Inflammatory macrophage treated with lipopolysaccharide for 1 hour (primary cell): ENCODE measurements at places on chromosomes 13 and 19.

DNA sequence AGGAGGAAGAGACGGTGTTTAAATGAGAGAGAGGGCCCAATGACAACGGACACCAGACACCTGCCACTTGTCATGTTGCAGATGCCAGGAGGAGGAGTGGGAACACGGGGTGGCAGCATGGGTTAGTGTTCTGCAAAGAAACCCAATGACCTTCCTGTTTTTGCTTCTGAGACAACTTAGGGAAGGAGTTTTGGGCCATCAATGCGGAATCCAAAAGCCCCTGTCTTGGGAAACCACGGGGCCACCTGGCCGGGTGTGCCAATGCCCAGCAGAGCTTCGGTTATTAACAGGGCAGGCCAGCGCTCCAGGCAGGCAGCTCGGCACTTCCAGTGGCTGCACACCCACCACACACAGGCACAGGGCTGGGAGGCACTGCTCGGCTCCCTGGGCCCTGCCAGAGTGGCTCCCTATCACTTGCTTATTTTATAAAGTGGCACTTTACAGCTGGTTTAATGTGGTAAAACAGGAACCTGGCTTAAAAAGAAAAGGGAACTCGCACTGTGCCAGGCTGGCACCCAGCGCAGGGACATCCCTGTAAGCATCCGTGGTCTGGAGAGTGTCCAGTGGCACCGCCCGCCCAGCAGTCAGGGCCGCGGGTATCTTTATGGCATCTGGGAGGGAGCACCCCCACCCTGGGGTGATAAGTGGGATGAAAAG, 19.1 kb downstream of the ELL start:
- peak; percentile 52 for DNase-seq

- no peak for DNase-seq
These were observed 163.7 kb downstream of the TBC1D4 start for GRCh38 chr13:75318138-75318833.

DNA sequence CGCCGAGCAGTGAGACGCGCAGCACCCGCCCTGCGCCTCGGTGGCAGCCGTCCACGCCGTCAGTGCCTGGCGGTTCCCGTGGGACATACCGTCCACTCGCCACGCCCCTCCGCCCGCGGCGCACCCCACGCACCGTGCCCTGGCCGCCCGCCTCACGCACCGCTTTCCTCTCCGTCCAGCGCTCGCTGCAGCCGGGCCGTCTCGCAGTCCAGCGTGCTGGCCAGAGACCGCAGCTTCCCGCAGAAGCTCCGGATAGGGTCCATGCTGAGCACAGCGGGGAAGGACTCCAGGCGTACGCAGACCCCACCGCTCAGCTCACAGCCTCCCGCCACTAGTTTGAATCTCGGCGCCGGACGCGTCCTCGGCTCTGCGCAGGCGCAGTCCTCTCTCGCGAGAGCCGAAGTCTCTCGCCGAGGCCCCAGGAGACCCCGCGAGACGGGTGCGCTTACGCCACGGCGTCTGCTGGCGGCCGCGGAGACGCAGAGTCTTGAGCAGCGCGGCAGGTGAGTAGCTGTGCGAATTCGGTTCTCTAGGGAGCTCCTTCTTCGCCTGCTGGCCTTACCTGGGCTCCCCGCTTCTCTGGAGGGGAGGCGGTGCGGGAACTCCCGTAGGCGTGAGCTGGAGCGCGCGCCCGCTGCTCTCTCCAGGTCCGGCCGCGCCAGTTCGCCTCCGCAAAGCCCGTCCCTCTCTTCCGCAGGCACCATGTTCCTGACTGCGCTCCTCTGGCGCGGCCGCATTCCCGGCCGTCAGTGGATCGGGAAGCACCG, at the start of the genes MRPL57 and SKA3:
Gene MRPL57 (plus strand): TSS at position 444 of the 767 bp plus-strand sequence. CDS start 259 bp downstream, at position 703.
Gene SKA3 (minus strand): TSS at position 338 of the 767 bp plus-strand sequence. CDS start 75 bp downstream, at position 263.
- peak; percentile 97 for DNase-seq

- no peak for DNase-seq
These were observed 7.1 kb upstream of the S1PR2 start for GRCh38 chr19:10238172-10238783.

GRCh38 chr13:72692884-72693514, 34.4 kb downstream of the MZT1 start:
- no peak for DNase-seq

GRCh38 chr13:103952183-103952582, 886.0 kb upstream of the SLC10A2 start:
- no peak for DNase-seq

GRCh38 chr13:107459430-107459829, 755.9 kb downstream of the LIG4 start:
- no peak for DNase-seq

DNA sequence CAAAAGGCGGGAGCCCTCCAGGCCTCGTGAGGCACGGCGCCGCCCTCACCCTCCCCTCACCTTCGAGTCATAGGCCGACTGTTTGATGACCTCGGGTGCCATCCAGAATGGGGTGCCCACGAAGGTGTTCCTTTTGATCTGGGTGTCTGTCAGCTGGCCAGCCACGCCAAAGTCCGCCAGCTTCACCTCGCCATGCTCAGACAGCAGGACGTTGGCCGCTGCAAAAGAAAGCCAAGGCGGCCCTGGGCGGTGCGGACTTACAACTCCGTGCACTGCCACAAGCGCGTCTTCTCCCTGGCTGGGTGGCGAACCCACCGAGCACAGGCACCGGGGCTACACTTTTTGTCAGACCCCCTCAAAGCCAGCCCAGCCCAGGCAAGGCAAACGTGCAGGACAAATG, 102.1 kb downstream of the STK24 start:
- no peak for DNase-seq

- no peak for DNase-seq
These were observed 245.1 kb downstream of the LMO7 start for GRCh38 chr13:75881109-75881775.

- DNase-seq: no peak
These were observed 50.0 kb upstream of the TMTC4 start for GRCh38 chr13:100724568-100724967.

- DNase-seq: peak; percentile 88
These were observed 3.7 kb downstream of the KCNC3 start for GRCh38 chr19:50325310-50326100.

GRCh38 chr13:35712907-35713761, 236.6 kb upstream of the MAB21L1 start:
- DNase-seq: no peak

DNA sequence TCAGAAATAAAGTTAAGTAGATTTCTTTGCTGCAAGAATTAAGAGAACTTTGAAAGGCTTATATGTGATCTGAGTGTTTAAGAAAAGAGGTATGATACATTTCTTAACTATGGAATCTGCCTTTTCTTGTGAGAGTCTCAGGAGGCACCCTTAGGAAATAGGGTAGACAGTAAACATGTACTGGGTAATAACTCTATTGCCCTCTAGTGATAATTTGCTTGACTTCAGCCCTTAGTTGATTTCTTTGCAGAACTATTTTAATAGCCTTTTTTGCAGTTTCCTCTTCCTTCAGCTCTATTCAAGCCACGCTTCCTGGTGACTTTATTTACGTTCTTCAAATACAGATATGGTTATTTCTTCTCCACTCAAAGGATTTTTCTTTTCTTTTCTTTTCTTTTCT, 37.0 kb upstream of the CCNA1 start:
- DNase-seq: peak; percentile 54

DNA sequence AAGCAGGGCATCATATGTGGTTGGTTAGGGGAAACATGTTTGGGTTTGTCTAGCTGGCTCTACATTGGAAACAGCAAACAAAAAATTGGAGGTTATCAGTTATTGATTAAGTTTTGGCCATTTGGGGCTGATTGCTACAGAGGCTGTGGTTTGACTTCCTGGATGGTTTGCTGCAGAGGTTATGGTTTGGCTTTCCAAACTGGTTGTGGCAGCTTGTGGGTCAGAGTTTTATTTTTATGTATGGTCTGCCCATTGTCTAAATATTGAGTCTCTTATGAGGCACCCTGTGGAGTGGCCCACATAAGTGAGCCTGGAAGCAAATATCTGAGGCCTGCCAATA, 261.6 kb downstream of the GPC5 start:
- no peak for DNase-seq

DNA sequence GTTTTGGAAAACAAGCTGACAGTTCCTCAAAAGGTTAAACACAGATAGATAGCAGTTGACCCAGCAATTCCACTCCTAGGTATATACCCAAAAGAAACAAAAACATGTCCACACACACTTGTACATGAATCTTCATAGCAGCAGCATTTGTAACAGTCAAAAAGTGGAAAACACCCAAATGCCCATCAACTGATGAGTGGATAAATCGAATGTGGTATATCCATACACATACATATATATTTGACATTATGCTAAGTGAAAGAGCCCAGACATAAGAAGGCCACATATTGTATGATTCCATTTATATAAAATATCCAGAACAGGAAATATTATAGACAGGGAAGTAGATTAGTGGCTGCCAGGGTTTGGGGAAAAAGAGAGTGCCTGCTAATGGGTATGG, 7.9 kb upstream of the HMGB1 start:
- no peak for DNase-seq

- DNase-seq: no peak
These were observed 220.5 kb downstream of the RBM26 start for GRCh38 chr13:79185580-79185979.

DNA sequence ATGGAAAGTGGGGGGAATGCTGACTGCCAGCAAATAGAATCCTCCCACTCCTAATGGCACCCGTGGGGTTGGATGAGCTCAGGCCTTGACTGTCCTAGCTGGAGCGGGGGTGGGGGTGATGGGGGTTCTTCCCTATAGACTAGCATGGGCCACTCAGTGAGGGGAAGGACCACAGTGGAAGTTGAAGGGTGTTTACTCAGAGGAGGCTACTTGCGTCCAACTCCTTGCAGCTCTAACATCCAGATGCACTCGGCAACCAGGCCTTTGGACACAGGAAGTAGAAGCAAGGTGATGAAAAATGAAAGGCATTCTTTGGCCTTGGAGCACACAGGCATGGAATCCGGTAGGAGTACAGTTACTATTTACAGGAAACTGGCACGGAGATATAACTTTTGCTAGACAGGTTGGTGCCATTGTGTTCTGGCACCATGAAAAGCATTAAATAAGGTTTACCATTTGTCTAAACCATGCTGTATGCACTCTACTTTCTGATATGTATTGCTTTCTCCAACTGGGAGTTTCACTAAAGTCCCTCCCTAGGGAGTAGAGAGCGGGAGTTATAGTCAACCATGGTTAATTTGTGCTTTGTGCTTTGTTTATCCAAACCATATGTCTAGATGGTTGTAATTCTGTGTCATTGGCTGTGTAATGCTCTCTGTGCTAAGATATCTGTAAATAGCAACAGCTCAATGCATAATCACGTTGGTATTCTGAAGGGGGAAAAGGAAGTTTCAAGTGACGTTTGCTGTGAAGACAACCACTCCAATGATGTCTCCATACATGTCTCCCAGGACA, 125.3 kb downstream of the TSHZ3 start:
- DNase-seq: no peak

DNA sequence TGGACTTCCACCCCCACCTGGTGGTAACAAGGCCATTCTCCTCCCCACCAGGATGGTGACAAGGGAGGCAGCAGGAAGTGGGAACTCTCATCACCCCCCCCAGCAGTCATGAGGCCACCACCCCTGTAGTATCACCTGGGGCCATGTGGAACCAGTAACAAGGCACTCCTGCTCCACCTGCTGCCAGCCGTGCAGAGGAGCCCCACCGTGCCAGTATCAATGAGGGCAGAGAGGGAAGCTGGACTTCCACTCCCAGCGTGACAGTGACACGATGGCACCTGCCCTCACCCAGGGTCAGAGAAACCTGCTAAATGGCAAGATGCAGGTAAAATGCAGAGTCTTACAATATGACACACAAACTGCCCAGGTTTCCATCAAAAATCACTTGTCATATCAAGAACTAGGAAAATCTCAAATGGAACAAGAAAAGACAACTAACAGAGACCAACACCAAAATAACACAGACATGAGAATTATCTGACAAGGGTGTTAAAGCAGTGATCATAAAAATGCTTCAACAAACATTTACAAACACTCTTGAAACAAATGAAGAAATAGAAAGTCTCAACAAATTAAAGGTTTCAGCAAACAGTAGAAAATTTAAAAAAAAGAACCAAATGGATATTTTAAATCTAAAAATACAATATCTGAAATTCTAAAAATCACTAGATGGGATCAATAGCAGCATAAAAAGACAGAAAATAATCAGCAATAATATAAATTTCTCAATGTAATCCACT, 9.1 kb upstream of the SPACA7 start:
- DNase-seq: no peak

DNA sequence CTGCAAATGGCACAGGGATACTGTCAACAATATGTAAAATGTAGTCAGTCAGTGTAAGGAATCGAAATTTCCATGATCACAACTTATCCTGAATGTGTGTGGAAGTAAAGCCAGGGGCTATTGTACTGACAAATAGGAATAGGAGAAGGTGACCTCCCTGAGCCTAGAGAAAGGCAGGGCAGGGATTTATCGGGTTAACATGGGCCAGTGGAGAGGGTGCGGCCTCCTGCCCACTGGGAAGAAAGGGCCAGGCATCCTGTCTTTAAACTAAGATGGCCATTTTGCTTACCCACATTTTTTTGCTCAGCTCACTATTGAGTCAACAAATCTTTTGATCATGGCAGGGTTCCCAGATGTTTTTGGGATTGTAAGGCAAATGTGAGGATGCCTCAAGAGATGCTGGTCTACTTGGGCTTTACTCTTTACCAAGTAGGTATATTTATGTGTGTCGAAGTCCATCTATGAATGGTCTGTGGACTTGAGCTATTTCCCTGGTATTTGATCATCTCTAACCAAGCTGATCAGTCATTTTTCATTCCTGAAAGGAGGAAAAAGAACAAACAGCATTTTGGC, 116.6 kb upstream of the RNF113B start:
- DNase-seq: no peak

DNA sequence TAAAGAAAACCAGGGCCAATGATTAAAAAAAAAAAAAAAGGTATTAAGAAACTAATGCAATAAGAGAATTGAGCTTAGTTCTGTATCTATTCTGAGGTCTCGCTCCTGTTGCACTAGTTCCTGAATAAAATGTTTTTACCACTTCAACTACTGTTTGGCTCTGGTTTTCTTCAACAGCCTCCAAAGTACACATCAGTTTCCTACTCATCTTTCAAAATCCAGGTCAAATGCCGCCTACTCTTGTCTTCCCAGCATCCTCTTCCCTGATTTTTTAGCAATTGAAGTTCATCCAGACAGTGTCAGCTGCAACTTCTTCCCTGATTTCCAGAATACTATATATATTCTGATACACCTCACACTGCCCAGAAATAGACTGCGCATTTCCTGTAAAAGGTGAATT, 1.4 kb upstream of the RCBTB1 start:
- DNase-seq: no peak

DNA sequence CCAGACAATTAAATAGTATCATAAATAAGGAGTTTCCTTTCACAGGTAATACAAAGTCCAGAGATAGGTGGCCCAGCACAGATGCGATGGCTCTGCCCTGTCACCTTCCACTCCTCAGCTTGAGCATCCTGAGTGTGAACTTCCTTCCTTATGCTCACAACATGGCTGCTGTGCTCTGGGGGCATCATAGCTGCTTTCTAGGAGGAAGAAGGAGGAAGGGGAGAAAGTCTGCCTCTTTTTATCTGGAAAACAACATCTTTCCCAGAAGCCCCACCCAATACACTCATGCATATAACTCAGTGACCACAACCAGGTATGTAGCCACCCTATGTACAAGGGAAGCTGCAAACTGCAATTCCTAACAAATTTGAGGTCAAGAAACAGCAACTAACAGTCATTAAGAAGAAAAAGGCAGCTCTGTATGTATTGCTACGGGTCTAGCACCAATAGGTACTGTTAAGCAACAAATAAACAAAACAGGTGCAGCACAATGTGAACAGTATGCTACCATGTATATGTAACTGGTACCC, 201.2 kb upstream of the UBL3 start:
- no peak for DNase-seq
